ENCODE measurements at places on chromosomes 1 and 21.
A peak's percentile ranks its signal among the peaks of the same experiment; 100 is the strongest.

DNA sequence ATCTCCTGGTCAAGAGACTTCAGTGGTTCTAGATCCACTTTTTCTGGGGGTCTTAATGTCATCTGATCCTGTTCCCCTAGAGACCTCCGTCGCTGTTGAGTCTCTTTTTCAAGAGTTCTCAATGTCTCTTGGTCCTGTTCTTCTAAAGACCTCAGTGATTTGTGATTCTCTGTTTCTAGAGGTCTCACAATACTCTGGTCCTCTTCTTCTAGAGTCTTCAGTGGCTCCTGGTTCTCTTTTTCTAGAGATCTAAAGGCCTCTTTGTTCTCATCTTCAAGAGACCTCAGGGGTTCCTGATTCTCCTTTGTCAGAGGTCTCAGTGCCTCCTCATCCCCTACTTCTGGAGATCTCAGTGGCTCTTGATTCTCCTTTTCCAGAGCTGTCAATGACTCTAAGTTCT, 5.4 kb downstream of the NES start:
- no peak for DNase-seq

GRCh38 chr1:15185617-15186016, 32.1 kb downstream of the TMEM51 start:
- DNase-seq = no peak

DNA sequence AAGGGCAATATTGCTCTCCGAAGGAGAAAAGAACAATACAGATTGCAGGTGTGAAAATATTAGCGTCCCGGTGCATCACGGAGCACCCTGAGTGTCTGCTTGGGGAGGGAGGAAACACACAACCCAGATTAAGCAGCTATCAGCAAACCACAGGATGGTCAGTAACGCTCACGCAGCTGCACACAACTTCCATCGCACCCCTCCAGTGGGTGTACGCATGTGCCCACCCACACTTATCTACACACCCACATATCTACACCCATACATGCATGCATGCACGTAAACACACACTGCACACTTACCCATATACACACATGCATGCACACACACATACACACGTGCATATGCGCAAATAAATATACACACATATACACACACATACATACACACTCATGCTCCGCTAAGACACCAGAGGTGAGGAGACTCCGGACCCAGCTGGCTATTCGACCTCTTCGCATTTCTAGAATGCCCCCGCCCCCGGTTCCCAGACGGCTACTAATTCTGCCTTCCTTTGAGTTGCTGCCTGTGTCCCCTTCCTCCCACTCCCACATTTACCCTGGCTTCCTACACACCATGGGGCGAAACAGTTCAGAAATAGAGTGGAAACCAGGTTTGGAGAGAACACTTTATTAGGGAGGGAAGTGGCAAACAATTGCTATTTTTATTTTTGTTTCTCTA, 26.2 kb downstream of the ITPKB start:
- DNase-seq = no peak

GRCh38 chr1:18569251-18569650, 61.4 kb upstream of the PAX7 start:
- DNase-seq = no peak

- no peak for DNase-seq
These were observed 80.3 kb downstream of the RUNX3 start for GRCh38 chr1:24849672-24850295.

GRCh38 chr1:226779561-226779960, 40.5 kb upstream of the ITPKB start:
- DNase-seq = no peak

DNA sequence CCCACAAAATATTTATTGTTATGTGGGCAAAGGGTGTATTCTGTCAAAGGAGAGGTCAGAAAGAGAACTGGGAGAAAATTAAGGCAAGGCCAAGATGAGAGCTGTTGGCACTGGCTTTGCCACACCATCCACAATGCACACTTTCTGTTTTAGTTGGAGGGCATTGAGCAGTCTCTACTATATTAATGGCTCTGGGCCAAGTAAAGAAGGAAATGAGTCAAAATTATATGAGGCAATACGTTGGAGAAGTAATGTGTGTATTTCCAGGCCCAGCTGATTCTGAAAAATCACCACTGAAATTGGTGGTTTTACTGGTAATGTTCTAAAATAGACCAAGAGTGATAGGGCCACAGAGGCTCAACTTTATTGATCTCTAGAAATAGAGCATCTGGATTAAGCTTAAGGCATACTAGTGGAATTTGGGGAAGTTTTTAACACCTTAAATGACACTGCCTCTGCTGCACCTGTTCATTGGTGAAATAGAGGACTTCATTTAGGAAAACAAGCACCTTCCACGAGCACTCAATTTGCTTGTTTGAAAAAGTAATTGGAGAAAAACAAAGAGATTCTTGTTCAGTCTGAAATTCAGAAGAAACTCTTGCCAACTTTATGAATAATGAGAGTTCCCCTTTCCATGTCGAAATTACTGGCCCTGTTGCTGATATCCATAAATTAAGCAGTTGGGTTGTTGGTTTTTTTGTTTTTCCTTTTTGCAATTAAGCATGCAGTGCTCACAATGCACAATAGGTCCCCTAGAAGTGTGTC, 424.9 kb downstream of the ADGRL2 start:
- no peak for DNase-seq

GRCh38 chr1:204837440-204838084, 33.1 kb upstream of the NFASC start:
- peak; percentile 19 for DNase-seq

GRCh38 chr21:27817902-27818623, 851.2 kb upstream of the ADAMTS5 start:
- DNase-seq = no peak

- DNase-seq = no peak
These were observed 48.6 kb downstream of the TMPRSS15 start for GRCh38 chr21:18354947-18355346.

GRCh38 chr1:153881751-153882150, 41.0 kb downstream of the GATAD2B start:
- DNase-seq = no peak

- DNase-seq = no peak
These were observed 1182.6 kb downstream of the AMY1C start for GRCh38 chr1:104932030-104932915.

DNA sequence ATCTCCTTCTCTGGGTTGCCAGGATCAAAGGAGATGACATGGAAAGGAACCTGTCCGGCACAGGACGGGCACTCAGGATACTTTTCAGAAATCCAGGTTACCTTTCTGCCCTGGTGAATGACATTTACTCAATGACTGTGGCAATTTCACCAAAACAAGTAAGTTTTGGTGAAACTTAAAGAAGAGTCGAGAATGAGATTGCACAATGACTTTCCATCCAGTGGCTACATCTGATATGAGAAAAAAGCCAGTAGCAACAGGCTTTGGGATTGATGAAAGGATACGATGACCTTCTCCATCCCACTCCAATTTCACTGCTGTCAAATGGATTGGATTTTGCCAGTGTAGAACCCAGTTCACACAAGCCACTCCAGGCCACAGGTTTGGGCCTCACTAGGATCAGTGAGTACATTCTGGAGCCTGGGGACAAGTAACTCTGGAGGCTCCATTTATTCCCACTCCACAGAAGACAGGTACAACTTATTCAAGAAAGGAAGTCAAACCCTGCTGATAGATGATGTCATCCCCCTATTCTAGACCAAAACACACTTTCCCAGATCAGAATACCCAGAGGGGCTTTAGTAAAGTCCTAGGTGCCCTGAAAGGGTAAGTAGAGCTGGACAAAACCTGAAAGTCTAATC, 63.3 kb downstream of the PLPP3 start:
- DNase-seq = no peak

- DNase-seq = no peak
These were observed 3.6 kb upstream of the TNFRSF1B start for GRCh38 chr1:12163210-12163609.

DNA sequence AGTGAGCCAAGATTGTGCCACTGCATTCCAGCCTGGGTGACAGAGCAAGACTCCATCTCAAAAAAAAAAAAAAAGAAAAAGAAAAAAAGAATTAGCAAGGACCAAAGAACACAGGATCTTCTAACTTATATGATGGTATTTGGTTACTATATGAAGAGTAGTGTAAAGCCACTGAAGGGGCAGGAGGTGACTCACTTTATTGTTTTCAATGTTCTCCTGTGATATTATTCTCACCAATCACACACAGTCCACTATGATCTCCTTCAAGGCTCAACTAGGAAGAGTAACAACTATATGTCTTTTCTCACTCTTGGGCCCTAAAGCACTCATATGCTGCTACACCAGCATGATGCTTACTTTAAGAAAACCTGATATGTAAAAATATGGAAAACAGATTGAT, 26.7 kb downstream of the RC3H1 start:
- no peak for DNase-seq

DNA sequence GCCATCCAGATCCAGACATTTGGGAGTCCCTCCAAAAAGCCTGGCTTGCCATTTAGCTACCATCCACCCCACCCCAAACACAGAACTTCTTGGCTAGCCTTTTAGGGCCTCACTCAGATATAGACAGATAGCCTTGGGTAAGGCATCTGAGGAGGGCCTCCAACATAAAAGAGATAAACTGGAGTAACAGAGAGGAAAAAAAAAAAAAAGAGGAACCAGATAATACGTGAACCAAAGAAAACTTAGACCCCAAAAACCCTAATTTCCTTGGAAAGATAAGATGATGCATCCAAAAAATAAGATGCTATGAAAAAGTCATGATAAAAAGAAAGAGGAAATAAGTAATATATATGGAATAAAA, 19.8 kb upstream of the LSS start:
- DNase-seq = no peak

GRCh38 chr1:156673387-156674121, 3.7 kb downstream of the NES start:
- DNase-seq = no peak

DNA sequence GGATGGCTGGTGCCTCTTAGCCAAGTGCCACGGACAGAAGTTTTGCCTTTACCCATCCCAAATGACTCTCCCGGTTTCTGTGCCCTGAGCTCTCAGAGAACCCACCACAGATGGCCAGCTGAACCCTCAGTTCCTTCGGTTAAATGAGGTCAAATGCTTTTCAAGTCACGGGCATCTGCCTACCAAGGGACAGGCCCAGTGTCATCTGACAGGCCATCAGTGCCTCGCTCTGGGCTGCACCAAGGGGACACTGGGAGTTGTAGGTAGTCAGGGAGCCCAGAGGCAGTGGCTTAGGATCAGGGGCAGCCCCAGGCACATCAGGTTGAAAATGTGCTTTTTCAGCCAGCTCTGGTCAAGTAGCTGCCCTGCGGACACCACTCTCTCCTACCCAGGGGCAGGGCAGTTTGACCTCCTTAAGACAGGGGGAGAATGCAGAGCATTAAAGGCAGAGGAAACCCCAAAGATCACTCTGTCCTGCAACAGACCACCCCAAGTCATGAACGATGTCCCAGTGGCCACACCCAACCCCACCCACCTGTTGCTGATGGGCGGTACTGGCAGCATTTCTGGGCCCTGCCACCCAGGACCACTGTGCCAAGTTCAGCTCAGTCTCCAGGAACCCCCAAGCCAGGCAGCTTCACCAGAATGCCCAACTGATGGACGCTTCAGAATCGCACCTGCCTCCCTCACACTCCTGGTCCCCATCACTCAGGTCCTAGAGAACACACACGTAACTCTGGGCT, 60.7 kb downstream of the CASZ1 start:
- no peak for DNase-seq

DNA sequence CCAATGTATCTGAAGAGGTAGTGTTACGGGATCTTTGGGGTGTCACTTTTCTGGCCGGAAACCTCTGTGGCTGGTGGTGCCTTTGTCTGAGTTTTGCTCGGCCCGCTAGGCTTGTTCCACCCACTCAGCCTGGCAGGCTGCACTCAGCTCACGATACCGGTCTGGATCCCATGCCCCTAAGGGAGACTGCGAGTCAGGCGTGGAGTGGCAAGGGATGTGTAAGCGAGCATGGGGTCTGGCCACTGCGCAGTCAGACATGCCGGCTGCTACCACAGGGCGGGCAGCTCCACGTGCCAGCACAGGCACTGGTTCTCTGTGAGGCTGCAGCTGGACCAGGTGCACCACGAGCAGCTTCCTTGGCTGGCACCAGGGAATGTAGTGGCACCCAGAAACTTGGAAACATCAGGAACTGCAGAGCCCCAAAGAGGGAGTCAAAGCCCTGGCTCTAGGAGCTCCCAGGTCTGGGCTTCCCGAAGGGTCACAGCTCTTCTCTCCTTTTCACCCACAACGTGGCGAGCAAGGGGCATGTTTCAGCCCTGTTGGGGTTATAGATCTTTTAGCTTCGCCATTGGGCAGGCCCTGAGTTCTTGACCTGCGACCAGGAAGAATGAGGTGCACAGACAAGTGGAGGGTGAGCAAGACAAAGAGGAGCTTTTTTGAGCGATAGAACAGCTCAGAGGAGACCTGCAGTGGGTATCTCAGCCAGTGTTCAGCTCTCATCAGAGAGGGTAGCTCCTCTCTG, 23.8 kb upstream of the LRRC8C start:
- peak; percentile 64 for DNase-seq

DNA sequence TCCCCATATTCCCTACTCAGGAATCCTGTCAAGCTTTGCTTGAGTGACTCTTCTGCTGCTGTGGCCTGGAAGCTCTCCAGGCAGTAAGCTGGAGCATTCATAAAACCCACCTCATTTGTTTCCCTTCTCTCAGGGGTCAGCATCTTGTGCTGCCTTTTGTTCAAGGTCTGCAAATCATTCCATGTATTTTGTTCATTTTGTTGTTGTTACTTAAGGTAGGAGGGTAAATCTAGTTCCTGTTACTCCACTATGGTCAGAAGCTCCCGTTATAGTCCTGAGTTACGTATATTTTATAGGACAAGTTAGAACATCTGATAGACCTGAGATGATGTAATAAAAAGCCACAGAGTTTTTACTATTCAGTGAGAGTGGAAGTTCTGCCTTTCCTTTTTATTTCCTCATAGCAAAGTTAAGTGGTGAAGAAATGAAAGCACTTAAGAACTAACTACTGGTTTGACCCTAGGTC, 9.9 kb downstream of the SYNJ1 start:
- DNase-seq = no peak

GRCh38 chr1:109821221-109821669, 57.5 kb upstream of the EPS8L3 start:
- no peak for DNase-seq

GRCh38 chr1:200291106-200291505, 118.7 kb downstream of the ZNF281 start:
- DNase-seq = no peak

GRCh38 chr1:172135978-172136610, 284.4 kb upstream of the C1orf105 start:
- no peak for DNase-seq

DNA sequence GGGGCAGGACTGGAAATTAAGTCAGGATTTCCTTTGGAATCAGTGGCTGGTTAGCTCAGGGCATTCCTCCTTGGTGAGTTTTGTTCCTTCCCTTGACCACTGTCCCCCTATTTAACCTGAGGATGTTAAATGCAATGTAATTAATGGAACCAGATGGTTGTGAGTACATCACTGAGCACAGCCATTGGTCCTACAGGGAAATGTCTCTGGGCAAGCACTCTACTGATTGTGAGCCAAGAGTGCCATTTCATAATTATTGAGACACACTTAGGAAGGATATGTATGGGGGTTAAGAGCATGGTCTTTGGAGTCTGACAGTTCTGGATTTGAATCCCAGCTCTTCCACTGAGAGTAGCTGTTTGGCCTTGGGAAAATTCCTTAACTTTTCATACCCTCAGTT, 74.4 kb downstream of the SPAG17 start:
- no peak for DNase-seq

- DNase-seq = no peak
These were observed 306.6 kb downstream of the PCP4 start for GRCh38 chr21:40173816-40174215.

GRCh38 chr1:219330669-219331068, 157.0 kb downstream of the LYPLAL1 start:
- DNase-seq = no peak

Data from activated CD4-positive, alpha-beta T cell treated with anti-CD3 and anti-CD28 coated beads, Interleukin-2, amount 50 U/mL, for 1 hour (primary cell).